ENCODE measurements at places on chromosomes 12 and 14. TPM values are rescaled to one million over a fixed set of nuclear protein-coding genes. Genes with fewer than 3 reads are reported as not detected.

The BBS10 gene
- 4.4 TPM for total RNA-seq

The LAG3 gene
- not detected for total RNA-seq

The STAC3 gene
- 1.1 TPM for total RNA-seq

The TIMELESS gene
- total RNA-seq: 10.5 TPM

The TMEM121 gene
- 0.48 TPM for total RNA-seq

The ADAM21 gene
- not detected for total RNA-seq

The BDKRB1 gene
- 6.1 TPM for total RNA-seq

The SLC25A47 gene
- total RNA-seq: not detected

The TSPAN31 gene
- 22.6 TPM for total RNA-seq

The PDE3A gene
- 0.56 TPM for total RNA-seq

The FGF23 gene
- total RNA-seq: not detected

Measured in esophagus mucosa (tissue), 1 donor.